ENCODE measurements at places on chromosomes 3 and 15.

- no peak for DNase-seq
Observed at GRCh38 chr3:88984832-88985231, 122.6 kb upstream of the EPHA3 start.

DNA sequence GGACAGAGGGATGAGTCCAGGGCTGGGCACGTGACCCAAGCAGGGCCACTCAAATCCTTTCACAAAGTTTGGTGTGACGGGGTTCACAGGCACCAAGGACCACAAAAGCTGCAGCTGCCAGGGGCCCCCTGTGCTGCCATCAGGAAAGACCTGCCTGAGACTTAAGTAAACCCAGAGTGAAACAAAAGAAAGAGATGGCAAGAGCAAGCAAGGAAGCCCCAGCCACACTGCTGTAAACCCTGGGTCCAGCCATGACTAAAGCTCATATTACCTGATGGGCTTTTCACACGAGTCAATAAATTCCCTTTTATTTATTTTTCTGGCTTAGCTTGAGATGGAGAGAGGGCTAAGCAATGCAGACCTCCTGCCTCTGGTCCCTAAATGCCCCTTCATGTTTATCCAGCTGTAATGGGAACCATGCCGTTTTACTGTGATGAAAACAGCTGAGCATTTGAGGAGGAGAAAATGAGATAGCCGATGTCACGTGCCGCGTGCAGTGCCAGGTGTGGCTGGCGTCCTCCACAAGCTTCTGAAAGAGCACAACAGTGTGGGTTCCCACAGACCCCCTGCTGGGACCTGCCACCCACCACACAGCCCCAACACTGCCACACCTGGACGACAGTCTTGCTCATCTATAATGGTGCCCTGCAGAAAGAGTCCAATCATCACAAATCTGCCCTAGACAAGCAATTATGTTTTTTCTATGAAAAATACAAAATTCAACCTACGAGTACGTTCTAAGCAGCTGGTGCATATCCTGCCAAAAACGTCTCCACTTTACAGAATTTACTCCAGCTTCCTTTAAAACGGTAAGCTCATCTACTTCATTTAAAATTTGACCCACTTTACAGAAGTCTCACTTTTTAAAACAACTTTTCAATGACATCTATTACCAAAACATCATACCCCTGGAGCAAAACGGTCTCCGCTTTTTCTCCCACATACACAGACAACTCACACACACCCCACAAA is 34.2 kb downstream of the ADAMTS17 start:
- no peak for DNase-seq

GRCh38 chr15:32700501-32701150 is 17.2 kb upstream of the GREM1 start:
- no peak for DNase-seq

DNA sequence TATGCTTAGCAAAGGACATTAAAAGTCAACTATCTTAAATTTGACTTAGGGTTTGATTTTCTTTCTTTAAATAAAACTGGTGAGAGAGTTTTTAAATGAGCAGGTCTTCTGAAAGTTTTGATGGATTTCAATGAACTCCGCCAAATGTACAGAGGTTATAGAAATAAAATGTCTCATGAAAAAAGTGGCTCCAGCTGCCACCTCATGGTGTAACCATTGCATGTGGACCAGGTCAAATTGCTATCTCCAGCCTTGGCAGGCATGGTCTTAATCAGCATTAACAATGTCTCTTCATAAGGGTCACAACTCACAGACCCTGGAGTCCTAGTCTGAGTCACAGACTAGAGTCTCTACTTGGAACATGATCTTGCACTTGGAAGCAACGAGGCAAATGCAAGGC is 182.3 kb downstream of the ADAMTS17 start:
- no peak for DNase-seq

DNA sequence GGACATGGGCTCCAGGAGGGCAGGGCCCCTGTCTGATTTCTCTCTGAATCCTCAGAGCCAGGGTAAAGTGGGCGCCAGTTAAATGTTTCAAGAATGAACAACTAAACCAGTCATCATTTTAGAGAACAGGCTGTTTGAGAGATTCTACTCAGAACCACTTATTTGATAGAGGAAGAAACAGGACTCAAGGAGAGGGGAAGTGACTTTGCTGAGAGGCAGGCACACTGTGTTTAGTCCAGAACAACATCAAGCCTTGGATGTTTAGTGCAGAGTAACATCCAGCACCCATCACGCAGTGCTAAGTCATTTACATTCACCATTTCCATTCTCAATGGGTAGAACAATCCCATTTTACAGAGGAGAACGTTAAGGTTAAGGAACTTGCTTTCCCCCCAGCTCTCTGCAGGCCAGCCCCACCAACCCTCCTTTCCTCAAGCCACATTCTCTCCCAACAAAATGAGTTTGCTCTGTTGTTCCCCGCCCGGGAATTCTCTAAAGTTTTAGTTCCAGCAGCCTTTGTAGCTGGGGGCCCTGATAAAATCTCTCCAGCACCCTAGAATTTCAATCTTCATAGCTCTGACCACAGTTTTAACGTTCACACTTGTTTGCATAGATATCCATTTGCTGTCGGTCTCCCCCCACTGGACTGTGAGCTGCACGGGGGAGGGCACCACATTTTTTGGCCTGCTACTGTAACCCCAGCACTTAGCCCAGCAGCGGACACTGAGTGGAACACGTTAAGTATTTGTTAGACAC is 962 bp downstream of the NMNAT3 start:
- no peak for DNase-seq

- no peak for DNase-seq
Observed at GRCh38 chr3:116470605-116471197, 25.4 kb upstream of the LSAMP start.

DNA sequence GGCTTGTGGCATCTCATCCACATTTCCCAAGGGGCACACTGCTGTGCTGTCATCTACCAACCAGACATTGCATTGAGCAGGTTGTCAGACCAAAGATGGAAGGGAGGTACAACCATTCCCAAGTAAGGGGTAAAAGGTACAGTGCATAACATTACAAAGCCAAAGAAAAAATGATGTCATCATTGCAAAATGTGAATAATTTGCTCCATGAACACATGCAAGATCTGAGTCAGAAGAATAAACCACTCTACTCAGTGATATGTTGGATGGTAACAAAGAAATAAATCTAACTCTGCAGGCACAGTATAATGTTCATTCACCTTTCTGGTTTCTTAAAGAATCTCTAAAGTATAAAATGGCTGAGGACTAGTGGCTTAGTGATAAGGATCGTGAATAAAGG is 202.7 kb downstream of the MAGI1 start:
- DNase-seq, result no peak

DNA sequence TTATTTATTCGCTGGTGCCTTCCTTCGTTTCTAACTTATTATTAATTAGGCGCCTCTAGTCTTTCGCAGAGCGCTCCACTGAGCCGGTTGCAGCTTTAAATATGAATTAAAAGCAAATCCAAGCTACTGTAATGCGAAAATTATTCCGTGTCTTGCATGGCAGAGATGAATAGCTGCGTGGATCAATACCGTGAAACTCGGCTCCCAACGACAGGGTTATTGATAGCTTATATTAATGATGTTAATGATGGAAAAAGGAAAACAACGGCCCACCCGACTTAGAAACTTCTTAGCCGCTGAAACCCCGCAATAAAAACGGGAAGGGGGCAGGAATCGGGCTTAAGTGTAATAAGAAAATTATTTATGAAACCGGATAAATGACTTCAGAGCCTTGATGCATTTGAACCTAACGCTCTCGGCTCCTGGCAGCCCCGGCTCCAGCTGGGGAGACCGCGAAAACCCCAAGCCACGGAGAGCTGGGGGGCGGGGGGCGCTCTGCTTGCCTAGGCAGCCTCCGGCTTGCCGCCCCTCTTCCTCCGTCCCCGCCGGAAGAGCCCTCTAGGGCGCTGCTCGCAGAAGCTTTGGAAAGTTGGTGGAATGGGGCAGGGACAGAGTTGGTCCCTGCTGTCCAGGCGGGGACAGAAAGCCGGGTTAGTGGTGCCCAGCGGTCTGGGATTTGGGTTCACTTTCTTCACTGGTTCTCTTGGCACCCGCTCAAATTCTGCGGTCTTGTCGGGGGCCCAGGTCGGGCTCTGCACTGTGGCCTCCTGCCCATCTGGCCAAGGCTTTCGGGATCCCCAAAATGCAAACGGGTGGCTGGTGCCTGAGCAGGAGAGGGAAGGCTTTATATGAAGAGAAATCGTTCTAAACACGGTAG is 7.7 kb upstream of the ONECUT1 start:
- DNase-seq, result no peak

DNA sequence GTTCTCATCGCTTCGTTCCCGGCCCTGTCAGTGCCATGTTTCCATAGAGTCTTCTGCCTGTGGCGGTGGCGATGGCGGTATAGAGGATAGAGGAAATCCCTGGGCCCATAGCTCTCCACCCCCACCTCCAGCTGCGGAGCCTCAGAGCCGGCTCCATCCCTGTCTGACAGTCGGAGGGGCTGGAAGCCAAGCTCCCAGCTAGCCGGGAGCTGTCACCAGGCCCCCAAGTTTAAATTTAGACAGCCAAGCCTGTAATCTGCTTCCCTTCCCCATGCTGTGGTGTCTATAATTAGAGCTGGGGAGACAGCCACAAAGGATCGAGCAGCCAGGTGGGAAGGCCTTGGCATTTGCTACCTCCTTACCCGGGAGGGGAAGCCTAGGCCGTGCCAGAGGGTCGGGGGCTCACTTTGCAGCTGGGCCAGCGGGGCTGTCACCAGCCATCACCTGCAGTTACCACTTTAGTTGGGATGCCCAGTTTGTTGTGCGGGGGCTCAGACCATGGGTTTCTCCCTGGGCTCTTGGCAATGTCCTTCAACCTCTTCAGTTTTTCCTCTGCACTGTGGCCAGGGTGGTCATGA is 56.3 kb upstream of the SEC13 start:
- DNase-seq, result no peak

- DNase-seq, result no peak
Observed at GRCh38 chr15:93417631-93418030, 328.6 kb upstream of the RGMA start.

DNA sequence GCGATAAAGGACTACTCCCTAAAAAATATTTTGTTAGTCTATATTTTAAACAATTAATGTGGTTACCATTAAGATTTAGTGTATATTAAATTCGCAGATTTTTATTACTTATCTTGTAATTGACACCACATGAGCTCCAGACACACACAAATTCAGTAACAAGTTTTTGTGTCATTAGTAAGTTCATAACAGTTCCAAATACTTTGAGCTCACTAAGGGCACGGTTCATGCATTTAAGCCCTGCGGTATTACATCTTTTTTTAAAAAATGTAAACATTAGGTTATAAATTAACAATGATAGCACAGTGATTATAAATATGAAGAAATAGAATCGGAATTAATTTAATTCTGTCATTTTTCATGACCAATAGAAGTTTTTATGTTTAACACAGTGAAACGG is 317.3 kb downstream of the ZNF385D start:
- no peak for DNase-seq

DNA sequence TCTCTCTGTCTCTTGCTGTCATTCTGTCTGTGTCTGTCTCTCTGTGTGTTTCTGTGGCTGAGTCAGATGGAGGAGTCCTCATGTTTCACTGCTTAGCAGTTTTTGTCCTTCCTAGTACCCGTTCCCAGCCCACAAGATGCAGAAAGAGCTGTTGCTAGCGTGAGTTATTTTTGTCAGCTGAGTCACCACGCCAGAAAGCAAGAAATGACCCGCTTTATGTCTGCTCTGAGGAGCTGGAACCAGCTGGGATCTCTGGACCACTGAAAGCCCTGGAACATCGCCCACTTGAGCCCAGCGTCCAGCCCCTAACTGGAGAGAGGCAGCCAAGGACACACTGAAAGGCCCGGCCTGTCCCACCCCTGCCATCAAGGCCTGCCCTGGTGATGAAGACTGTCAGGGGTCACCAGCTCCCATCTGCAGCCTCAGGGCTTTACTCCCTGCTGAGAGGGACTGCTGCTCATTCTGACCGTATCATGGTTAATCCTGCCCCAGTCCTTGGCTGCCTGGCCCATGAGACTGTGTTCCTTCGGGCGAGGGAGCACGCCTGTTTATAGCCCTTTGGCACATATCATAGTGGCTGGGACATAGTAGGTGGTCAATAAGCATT is 101.7 kb upstream of the TPM1 start:
- DNase-seq, result no peak

GRCh38 chr15:48025118-48025517 is 95.7 kb upstream of the SLC24A5 start:
- DNase-seq, result no peak

GRCh38 chr3:194492001-194492400 is 5.2 kb upstream of the ATP13A3 start:
- DNase-seq, result no peak

- DNase-seq, result no peak
Observed at GRCh38 chr15:68401496-68402431, 30.2 kb downstream of the ITGA11 start.

GRCh38 chr3:9028134-9028533 is 64.9 kb upstream of the RAD18 start:
- no peak for DNase-seq

DNA sequence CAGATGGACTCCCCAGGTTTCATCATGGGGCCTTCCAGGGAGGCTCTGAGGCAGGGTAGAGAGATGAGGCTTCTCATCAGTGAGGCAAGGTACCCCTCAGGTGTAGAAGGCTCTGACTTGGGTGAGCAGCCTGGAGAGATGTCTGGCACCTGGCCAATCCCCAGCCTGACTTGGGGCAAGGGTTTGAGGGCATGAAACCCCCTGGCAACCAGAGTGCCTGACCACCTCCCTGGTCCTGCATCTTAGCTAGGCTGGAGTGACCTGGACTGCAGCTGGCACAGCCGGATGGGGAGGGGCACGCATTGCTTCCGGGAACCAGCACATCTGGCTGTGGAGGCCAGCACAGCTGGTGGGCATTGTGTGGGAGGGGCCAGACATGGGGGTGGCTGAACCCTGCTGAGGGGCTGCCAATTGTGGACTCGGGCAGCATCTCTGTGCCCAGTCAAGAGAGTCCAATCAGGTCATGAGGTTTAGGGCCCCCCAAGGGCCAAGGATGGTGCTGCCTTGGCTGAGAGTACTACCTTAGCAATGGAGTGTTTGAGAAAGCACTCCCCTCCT is 1.9 kb downstream of the ZBTB47 start:
- DNase-seq, result no peak

DNA sequence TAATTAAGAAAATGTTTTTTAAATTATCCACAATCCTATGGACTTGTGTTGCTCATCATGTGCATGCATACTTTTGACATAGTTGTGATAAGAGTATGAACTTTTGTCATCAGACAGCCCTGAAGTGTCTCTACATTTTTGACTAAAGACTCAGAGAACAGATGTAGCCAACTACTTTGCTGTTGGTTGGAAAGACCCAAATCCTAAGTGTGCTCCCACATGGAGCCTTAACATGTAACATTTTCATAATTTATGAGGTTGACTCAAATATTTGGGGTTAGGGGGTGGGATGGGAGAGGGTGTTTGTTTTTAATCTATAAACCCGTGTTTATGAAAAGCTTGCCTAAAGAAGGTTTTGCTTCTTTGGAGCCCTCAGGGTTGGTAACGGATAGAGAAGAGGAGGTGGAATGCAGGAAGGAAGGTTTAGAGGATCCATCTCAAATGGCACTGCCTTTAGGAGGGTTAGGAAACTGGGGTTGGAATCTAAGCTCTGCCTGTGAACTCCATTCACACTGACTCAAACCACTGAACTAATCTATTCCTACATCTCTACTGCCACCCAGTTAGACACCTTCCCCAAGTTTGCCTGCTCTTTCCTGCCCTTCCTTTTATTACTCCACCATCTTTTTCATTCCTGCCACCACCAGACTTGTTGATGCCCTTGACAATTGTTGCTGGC is 3.7 kb downstream of the BOC start:
- no peak for DNase-seq

Data from NCI-H1930 (cell line).